Kidney tubule cell (primary cell): ENCODE measurements at places on chromosomes 12 and 14.
A peak's percentile ranks its signal among the peaks of the same experiment; 100 is the strongest.

DNA sequence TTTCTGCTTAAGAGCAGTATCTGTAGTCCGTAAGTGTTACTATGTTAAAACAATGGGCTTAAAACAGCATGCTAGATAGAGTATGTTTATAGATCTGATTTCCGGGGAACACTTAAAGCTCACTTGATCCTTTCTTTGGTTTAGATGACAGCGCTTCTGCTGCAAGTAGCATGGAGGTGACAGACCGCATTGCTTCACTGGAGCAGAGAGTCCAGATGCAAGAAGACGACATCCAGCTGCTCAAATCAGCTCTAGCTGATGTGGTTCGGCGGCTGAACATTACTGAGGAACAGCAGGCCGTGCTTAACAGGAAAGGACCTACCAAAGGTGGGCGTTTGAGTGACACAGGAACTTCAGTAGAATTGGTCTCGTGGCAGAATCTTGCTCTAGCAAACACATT is 57.5 kb downstream of the EML1 start:
- no peak for DNase-seq

DNA sequence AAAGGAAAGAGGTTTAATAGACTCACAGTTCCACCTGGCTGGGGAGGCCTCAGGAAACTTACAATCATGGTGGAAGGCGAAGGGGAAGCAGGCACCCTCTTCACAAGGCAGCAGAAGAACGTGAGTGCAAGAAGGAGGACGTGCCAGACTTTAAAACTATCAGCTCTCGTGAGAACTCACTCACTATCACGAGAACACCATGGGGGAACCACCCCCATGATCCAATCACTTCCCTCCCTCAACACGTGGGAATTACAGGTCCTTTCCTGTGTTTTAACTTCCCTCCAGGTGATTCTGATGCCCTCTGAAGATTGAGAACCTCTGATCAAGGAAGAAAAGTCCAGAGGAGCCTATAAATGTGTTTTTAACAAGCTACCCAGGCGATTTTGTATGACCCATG is 358.7 kb downstream of the MED13L start:
- DNase-seq = no peak

- DNase-seq = no peak
These were observed 10.1 kb upstream of the CACNA2D4 start for GRCh38 chr12:1928439-1929121.

GRCh38 chr14:85333841-85334240 is 196.1 kb upstream of the FLRT2 start:
- no peak for DNase-seq

- no peak for DNase-seq
These were observed 30.6 kb upstream of the EID3 start for GRCh38 chr12:104272938-104273337.

- DNase-seq = no peak
These were observed 2.2 kb upstream of the ATXN3 start for GRCh38 chr14:92108345-92109254.

DNA sequence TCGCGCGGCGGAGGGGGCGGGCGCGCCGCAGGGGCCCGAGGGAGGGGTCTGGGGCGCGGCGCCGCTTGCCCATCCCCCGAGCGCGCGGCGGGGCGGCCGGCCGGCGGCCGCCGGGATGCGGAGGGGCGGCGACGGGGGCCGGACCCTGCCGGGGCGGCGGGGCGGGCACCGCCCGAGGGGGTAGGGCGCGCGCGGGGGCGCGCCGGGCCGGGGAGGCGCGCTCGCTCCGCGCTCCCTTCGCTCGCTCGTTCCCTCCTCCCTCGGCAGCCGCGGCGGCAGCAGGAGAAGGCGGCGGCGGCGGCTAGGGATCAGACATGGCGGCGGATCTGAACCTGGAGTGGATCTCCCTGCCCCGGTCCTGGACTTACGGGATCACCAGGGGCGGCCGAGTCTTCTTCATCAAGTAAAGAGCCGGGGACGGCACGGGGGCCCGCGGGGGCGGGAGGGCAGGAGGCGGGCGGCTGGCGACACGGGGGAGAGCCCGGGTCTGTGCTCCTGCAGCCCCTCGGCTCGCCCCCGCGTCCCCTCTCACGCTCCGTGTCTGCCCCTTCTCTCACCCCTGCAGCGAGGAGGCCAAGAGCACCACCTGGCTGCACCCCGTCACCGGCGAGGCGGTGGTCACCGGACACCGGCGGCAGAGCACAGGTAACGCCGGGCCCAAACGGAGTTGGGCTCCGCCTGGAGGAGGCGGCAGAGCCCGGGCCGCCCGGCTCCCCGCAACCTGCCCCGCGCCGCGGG is at the start of gene PLEKHA5:
Gene PLEKHA5, plus strand, starts transcription at position 248 of the 738 bp plus-strand sequence. Its CDS starts 67 bp downstream, at position 315.
- peak; percentile 78 for DNase-seq

GRCh38 chr14:65252482-65253255 is 150.4 kb upstream of the MAX start:
- no peak for DNase-seq

DNA sequence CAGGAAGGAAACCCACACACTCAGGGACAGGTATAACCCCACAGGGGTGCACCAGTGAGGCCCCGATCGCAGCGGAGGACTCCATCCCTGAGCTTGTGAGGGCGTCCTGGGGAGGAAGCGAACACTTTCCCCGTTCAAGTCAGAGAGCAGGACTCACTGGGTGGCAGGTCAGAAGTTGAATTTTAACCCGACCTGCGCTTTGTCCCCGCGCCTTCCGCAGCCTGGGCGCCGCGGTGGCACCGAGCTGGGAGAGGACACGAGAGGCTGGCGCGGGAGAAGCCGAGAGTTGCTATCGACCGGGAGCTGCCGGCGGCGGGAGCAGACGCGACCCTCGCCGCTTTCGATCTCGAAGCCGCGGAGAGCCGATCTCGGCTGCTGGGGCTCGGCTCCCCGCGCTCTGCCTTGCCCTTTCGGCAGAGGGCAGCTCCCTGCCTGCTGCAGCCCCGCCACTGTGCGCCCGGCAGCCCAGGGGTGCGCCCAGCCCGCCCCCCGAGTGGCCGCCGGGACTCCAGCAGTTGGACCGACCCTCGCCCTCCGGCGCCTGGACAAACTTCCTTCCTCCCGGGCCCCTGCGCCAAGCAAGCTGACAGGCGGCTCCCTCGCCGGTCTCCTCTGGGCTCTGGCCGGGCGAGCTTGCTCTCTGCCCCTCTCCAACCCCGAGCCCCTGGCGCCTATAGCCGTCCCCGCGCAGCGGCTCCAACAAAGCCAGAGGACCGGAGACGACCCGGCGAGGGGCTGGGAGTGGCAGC is 918 bp downstream of the LIN7A start:
- DNase-seq = peak; percentile 63

GRCh38 chr12:68806488-68807237 is 1.3 kb upstream of the MDM2 start:
- DNase-seq = no peak

DNA sequence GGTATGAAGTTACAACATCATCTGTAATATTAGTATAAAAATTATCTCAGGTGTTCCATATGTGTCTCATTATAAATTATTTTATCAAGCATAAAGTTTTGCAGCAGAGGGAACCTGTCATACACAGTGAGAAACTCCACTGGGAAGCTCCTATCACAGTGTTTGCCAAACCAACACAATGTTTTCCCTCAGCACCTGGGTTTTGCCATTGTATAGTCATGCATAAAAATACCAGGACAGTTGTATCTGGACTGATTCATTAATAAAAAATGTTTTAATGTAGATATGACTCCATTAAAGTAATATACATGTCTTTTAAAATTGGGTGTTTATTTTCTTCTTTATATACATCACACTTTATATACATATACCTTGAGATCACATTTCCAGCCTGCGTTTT is 56.6 kb downstream of the METTL25 start:
- peak; percentile 83 for DNase-seq

GRCh38 chr12:104485651-104486362 is 29.1 kb downstream of the CHST11 start:
- no peak for DNase-seq

- no peak for DNase-seq
These were observed 12.1 kb downstream of the SERPINA1 start for GRCh38 chr14:94376108-94376975.

- no peak for DNase-seq
These were observed 8.8 kb downstream of the USP15 start for GRCh38 chr12:62268956-62269355.

- DNase-seq = no peak
These were observed 23.6 kb downstream of the TCHP start for GRCh38 chr12:109923481-109924245.

DNA sequence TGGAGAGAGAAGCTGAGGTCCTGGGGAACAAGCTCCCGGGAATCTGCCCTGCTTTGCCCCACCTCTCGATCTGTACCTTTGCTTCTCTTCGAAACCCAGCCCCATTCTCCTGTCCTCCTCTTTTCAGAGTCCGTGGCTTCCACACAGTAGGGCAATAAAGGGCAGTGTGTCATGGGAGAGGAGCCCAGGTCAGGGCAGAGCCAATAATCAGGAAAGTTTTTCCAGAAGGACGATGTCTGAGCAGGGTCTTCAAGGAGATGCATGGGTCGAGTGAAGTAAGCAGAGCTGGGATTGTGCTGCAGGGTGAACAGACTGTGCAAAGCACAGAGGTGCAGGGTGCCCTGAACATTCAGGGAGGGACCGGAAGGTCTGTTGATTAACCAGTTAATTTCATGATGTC is 22.1 kb upstream of the SERPINA4 start:
- no peak for DNase-seq

DNA sequence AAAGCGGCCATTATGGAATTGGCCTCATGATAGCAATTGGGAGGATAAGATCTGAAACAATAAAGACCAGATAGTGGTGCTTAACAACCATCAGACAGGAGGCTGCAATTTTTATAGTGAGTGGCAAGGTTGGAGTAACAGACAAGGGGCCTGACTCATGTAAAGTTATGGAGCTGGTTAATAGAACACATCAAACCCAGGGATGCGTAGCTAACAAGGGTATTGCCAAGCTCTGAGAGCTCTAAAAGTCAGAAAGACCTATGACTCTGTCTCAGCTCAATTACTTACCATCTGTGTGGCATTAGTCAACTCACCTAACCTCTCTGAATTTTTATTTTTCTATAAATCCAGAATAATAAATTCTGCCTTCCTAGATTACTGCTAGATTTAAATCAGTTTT is 1731.5 kb upstream of the FLRT2 start:
- peak; percentile 72 for DNase-seq

DNA sequence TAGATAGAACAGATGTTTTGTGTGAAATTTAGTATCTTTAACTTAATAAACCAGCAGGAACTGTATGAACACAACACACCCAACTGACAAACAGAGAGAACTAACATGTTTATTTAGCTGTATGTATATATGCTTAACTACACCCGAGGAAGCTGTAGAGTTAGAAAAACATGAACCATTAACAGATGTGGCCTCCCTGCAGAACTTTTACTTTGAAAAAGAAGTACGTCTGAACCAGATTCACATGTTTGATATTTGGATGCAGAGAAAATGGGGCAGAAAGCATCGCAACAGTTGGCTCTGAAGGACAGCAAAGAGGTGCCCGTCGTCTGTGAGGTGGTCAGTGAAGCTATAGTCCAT is at the start of gene REP15:
Gene REP15, plus strand, starts transcription at position 155 of the 360 bp plus-strand sequence. Its CDS starts 116 bp downstream, at position 271.
- DNase-seq = no peak

GRCh38 chr14:47149326-47149725 is 497.7 kb upstream of the RPL10L start:
- peak; percentile 67 for DNase-seq

DNA sequence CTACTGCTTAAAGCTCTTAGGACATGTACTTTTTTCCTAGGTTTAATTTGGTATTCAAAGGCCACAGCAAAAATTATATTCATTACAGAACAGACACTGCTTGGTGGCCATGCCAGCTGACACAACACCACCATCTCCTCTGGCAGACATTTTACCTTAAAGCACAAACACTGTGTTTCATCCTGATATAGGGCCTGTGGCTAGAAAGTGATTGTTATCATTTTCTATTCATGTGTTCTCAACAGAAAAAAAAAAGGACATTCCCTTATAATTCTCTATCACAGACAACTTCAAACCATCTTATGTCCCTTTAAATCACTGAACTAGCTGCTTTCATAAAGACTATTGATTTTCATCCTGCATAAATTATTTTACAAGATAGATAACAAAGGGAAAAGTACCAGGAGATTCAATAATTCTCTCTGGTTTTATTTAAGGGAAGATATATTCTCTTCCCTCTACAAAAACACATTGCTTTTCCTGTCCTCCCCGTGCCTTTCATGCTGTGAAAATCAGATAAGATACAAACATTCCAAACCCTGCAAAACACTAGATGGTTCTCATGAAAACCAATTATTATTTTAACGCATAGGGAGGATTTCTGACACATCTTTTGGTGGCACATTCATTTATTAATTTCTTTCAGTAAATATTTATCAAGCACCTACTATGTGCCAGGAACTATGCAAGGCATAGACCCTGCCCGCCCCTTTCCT is 139.3 kb upstream of the TMCC3 start:
- DNase-seq = no peak

GRCh38 chr14:61642614-61642982 is 52.7 kb upstream of the HIF1A start:
- DNase-seq = no peak

DNA sequence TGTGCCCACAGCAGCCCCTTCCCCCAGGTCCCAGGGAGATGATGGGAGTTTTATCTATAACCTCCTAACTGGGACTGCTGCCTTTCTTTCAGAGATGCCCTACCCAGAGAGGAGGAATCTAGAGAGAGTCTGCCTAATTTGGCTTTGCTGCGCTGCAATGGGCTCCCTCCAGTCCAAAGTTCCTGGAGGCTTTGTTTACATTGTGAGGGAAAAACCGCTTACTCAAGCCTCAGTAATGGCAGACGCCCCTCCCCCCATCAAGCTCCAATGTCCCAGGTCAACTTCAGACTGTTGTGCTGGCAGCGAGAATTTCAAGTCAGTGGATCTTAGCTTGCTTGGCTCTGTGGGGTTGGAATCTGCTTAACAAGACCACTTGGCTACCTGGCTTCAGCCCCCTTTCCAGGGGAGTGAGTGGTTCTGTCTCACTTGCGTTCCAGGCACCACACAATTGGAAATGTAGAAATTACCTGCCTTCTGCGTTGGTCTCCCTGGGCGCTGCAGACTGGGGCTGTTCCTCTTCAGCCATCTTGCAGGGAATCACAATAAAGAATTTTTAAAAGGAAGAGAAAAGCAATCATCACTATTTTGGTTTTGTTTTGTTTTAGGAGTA is 262.5 kb downstream of the FOXG1 start:
- DNase-seq = peak; percentile 17

DNA sequence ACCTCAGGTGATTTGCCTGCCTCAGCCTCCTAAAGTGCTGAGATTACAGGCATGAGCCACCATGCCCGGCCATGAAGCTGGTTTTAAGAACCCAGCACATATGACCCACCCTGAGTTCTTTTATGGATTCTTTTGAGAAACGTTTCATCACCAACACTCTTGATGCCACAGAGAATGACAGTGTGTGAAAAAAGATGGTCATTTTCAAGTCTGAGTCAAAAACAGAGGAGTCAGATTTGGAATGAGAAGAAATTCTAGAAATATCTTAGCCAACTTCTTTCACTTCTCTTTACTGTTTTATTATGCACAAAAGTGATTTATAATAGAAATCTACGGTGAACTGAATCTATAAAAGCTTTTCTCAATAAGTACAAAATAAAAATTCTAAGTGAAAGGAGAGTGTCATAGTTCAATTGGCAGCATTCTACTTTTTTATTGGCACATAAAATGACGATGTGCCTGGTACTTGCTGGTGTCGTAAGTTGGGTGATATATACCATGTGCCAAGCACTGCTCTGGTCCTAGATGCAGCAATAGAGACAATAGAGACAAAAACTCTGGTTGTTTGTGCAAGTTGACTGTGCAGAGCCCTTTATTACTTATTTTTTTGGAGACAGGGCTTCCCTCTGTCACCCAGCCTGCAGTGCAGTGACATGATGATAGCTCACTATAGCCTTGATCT is 33.9 kb downstream of the CCDC177 start:
- DNase-seq = no peak

GRCh38 chr12:131639270-131639940 is 71.5 kb upstream of the SFSWAP start:
- no peak for DNase-seq
